ENCODE measurements at places on chromosomes 2 and 18. TPM values are rescaled to one million over a fixed set of nuclear protein-coding genes. Genes with fewer than 3 reads are reported as not detected.

The OBSL1 gene
- 37.6 TPM for total RNA-seq

The DNAJC5G gene
- total RNA-seq = not detected

The RIT2 gene
- not detected for total RNA-seq

The RND3 gene
- total RNA-seq = 87.8 TPM

The MAP3K19 gene
- not detected for total RNA-seq

The PAX3 gene
- 15.2 TPM for total RNA-seq

The CDH20 gene
- total RNA-seq = not detected
